ENCODE measurements at places on chromosomes 11 and 22. TPM values are rescaled to one million over a fixed set of nuclear protein-coding genes. Genes with fewer than 3 reads are reported as not detected.

DNA sequence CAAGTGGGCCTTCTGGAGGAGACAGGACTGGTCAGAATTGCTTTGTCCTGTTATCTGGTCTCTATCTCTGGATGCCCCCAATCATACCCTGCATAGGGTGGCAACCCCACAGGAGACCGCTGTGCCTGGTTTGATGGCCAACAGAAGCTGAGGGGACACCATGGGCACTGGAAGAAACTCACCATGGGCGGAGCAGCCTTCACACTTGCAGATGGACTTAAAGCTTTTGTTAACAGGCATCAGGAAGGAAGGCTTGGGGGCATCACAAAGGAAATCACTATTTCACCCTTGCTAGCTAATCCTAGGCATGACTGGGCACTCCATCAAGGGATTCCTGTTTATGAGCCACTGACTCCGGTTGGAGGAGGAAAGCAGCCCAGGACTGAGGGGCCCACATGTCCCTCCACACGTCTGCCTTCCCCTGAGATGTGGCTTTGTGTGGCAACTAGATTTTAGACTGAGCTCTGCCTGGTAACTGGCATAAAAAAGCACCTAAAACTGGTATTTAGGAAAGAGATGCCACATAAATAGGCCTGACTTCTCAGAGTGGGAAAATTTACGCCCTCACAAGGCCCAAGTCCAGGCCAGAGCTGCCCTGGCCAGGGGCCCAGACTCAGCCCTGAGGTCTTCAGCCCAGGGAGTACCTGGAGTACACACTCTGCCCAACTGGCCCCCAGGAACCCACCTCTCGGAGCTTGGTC is 57.0 kb upstream of the LYVE1 start:
- no peak for DNase-seq

DNA sequence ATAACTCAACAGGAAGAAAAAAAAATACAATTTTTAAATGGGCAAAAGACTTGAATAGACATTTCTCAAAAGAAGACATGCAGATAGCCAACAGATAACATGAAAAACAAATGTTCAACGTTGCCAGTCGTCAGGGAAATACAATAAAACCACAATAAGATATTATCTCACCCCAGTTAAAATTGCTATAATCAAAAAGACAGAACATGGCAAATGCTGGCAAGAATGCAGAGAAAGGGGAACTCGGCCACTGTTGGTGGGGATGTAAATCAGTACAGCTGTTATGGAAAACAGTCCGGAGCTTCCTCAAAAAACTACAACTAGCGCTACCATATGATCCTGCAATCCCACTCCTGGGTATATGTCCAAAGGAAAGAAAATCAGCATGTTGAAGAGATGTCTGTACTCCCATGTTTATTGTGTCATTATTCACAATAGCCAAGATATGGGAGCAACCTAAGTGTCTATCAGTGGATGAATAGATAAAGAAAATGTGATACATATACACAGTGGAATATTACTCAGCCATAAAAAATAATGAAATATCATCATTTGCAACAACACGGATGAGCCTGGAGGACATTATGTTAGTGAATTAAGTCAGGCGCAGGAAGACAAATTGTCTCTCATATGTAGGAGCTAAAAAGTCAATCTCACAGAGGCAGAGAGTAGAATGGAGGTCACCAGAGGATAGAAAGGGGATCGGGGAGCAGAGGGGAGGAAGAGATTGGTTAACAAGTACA is 12.2 kb upstream of the CYTH4 start:
- DNase-seq, result no peak

DNA sequence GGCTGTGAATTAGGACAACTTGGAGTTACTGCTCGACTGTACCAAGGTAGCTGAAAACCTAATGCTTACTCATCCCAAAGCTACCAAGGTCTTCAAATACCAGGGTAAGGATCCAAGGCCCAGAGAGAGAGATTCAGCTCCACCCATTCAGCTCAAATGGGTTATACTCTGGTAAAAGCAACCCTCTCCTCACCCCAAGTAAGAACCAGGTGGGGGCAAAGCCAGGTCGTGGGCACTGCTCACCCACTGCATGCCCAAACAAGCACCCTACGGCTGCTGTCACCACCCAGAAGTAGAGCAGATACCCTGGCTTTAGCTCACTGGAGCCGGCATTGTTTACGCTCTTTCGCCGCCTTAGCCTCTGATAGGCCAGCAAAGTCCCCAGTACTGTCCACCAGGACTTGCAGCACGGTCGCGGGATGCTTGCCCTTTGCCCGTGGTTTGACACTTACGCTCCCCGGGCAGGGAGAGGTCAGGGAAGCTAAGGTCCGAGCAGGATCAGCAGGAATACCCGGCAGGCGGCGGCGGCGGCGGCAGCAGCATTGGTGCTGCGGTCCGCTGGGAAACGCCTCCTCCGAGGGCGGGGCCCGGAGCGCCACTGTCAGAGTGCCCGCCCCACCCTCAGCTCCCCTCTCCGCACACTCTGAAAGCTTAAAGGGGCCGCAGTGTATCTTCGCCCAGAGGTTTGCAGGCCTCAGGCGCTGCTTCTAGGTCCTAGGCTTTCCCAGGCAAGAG is 19.6 kb downstream of the CKAP5 start:
- peak; percentile 55 for DNase-seq

DNA sequence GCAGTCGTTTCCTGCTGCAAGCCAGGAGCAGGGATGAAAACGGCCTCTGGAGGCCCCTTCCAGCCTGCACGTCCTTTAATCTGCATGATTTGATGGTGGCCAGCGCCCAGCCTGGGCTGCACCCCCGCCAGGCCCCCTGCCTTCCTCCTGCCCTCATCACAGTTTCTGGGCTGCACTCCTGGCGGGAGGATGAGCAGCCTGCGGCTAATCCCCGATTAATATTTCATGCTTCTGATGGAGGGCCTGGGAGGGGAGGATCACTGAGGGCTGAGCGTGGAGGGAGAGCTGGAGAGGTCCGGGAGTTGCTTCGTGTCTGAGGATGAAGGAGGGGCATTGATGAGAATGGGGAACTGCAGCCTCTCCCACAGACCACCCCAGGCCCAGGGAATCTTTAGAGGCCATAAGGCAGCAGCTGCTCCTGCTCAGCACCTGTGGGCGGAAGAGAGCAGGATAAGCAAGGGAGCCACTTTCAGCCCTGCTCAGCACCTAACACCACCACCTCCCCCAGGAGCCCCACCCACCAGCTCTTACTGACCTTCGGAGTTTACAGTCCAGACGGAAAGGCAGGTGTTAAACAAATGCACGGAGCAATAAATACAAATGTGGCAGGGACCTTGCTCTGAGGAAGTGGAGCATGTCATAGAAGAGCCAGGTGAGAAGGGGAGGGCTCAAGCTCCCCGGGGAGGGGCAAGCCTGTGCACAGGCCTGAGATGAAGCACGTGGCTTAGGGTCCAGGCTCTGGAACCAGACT is 135.0 kb upstream of the NECTIN1 start:
- DNase-seq, result no peak

GRCh38 chr11:2436521-2437031 is 7.7 kb downstream of the TRPM5 start:
- DNase-seq, result no peak

GRCh38 chr11:16722581-16723344 is 15.7 kb upstream of the C11orf58 start:
- DNase-seq, result no peak

GRCh38 chr11:47714554-47715081 is 551 bp downstream of the AGBL2 start:
- DNase-seq, result no peak

DNA sequence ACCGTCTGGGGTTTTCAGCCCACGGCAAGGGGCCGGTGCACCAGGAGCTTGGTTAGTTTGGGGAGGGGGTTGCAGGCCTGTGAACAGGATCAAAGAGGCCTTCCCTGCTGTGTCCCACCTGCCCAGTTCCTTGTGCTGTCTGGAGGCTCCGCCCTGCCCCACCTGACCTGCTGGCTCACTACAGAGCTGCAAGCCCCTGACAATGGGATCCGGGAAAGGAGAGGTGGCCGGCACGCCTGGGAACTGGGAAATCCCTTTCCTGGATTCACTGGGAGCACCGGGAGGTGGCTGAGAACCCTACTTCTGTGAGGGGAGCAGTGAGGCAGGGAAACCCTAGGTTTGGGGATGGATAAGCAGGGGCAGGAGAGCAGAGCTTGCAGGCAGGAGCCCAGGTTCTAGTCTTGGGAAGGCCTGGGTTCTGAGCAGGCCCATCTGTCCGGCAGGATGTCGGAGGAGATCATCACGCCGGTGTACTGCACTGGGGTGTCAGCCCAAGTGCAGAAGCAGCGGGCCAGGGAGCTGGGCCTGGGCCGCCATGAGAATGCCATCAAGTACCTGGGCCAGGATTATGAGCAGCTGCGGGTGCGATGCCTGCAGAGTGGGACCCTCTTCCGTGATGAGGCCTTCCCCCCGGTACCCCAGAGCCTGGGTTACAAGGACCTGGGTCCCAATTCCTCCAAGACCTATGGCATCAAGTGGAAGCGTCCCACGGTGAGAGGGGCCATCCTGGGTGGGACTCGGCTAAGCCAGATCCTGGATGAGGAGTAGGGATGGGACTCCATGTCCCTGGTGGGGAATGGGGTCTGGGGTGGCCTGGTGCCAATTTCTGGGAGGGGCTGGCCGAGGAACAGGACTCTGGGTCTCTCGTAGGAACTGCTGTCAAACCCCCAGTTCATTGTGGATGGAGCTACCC is 786 bp downstream of the CAPN1 start:
- DNase-seq, result no peak

- DNase-seq, result no peak
These were observed 34.2 kb upstream of the PRR5 start for GRCh38 chr22:44667829-44668189.

Gene B4GALNT4
- 8.2 TPM for total RNA-seq

Gene DEFB131B
- not detected for total RNA-seq

Gene POU2AF2
- total RNA-seq, result 2.0 TPM

Gene OR8A1
- total RNA-seq, result not detected

Gene CLDN5
- total RNA-seq, result 65.1 TPM

All from breast epithelium (tissue), 4 donors.